ENCODE measurements at places on chromosomes 7 and 10. TPM values are rescaled to one million over a fixed set of nuclear protein-coding genes. Genes with fewer than 3 reads are reported as not detected.

Gene PDE1C
- total RNA-seq = 0.94 TPM

Gene SPDYE1
- not detected for total RNA-seq

Gene UCMA
- total RNA-seq = not detected

DNA sequence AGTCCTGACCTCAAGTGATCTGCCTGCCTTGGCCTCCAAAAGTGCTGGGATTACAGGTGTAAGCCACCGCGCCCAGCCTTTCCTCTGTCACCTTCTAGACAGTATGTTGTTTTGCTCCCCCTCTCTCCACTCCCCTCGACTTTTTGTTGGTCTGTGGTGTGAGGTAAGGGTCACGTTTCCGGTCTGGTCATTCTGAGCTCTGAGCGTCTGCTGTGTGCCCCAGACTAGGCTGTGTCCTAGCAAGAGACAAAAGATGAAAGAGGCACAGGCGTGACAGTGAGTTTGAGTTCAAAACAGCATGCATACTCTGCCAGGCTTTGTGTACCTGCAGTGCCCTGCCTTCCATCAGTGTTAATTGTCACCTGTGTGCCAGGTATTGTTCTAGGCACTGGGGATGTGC lies 87.4 kb upstream of the PPIF start:
- H3K36me3 ChIP-seq = peaks cover 4% of the 10 kb centered on the region
- H3K27me3 ChIP-seq = no peaks in the 10 kb centered on the region
- no peak for DNase-seq
- peaks cover 69% of the 10 kb centered on the region for H3K4me1 ChIP-seq

DNA sequence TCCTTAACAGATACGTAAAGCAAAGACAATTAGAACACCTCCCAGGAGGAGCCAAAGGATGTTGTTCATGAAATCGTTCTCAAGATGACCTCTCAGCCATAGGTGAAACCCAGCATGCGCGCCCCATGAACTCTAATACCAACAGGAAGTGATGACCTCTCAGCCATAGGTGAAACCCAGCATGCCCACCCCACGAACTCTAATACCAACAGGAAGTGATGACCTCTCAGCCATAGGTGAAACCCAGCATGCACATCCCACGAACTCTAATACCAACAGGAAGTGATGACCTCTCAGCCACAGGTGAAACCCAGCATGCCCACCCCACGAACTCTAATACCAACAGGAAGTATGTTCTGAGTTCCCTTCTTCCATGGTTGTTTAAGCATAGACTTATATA lies 205.2 kb upstream of the ADARB2 start:
- no peak overlapping the region for H3K4me3 ChIP-seq
- peaks cover 2% of the 10 kb centered on the region for H3K27me3 ChIP-seq
- H3K36me3 ChIP-seq = no peaks in the 10 kb centered on the region
- no peak for DNase-seq
- H3K4me1 ChIP-seq = no peaks in the 10 kb centered on the region

GRCh38 chr10:129498680-129499079 lies 31.6 kb downstream of the MGMT start:
- no peak overlapping the region for H3K4me3 ChIP-seq
- peaks cover 44% of the 10 kb centered on the region for H3K4me1 ChIP-seq
- no peak overlapping the region for H3K27ac ChIP-seq
- no peak for DNase-seq
